ENCODE measurements at places on chromosomes 13 and 19.

DNA sequence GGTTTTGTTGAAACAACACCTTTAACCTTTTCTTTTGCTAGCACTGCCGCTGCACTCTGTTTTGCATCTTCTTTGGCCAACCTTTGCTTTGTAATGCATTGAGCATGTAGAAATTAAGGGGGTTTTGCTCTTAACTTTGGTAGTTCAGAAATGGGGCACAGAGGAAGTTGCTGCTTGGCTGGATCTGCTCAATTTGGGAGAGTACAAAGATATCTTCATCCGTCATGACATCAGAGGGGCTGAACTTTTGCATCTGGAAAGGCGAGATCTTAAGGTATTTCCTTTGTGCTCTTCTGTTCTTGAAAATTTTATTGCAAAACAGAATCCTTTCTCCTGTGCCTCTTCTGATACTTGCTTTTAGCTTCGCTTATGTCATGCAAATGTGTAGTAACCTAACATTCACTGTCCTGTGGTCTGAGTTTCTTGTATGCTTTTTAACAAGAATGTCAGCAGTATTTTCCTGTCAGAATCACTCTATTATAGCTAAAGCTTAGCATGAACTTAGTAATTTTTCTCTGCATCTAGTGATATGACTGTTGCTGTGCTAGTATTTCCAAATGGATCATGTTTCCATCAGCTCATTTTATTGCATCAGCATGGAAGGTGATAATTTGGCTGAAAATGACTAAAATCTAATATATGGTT lies 50.7 kb upstream of the AKAP11 start:
- DNase-seq = no peak

DNA sequence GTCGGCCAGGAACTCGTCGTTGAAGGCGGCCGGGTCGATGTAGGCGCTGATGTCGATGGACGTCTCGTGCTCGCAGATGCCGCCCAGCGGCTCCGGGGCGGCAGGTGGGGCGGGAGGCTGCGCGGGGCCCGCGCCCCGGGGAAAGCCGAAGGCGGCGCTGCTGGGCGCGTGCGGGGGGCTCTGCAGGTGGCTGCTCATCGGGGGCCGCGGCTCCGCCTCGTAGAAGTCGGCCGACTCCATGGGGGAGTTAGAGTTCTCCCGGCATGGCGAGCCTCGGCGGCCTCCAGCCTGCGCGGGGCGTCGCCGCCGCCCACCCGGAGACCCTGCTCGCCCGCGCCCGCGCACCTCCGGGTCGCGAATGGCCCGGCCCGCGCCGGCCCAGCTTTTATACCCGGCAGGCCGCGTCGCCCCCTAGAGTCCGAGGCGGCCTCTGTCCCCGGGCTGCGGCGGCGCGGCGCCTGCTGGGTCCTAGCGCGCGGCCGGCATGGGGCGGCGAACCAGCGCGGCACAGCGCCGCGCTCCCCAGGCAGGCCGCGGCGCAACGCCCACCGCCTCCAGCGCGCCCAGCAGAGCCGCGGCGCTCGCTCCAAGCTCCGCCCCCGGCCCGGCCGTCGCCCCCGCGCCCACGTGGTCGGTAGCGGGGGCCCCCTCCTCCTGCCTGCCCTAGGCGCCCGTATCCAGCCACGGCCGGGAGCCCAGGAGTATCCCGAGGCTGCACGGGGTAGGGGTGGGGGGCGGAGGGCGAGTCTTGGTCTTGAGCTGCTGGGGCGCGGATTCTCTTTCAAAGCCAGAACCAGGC lies at the start of gene CEBPA:
CEBPA (minus strand) TSS at position 360 of the 799 bp plus-strand sequence; CDS start at position 240, 120 bp downstream.
- DNase-seq = peak; percentile 93

GRCh38 chr13:88552966-88553365 lies 881.8 kb downstream of the SLITRK5 start:
- DNase-seq = no peak

DNA sequence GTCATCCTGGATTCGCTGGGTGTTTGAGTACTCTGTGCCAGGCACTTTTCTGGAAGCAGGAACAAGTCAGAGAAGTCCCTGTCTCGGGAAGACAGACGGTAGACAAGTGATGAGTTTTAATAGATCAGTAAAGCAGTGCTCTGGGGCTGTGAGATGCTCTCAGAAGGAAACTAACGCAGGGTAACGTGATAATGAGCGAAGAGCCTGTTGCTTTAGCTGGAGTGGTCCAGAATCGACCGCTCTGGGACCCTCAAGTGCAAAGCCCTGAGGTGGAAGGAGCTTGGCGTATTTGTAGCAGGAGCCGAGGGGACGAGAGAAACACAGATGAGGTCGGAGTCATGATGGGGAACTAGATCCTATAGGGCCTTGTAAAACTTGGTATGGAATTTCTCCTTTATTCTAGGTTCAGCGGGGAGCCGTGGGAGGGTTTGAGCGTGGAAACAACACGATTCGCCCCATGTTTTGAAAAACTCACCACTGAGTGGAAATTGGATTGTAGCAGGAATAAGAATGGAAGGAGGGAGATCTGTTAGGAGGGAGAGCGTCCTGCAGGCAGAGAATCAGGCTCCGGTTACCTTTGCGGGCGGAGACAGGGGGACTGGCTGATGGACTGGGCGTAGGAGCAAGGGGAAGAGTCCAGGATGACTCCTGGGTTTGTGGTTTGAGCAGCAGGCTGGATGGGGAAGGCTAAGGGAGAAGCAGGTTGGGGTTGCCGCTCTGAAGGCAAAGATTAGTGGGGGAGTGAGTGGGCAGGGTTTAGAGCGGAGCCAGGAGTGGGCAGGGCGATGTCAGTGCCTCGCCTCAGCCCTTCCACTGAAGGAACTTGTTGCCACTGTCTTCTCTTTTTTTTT lies 763 bp downstream of the POLD1 start:
- peak; percentile 53 for DNase-seq

DNA sequence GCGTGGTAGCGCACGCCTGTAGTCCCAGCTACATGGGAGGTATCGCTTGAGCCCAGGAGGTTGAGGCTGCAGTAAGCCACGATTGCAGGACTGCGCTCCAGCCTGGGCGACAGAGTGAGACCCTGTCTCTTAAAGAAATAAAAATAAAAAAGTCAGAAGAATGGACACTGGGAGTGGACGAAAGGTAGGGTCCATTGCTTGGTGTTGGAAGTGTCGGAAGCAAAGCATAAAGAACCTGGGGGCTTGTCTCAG lies 392 bp upstream of the ARHGAP33 start:
- no peak for DNase-seq

DNA sequence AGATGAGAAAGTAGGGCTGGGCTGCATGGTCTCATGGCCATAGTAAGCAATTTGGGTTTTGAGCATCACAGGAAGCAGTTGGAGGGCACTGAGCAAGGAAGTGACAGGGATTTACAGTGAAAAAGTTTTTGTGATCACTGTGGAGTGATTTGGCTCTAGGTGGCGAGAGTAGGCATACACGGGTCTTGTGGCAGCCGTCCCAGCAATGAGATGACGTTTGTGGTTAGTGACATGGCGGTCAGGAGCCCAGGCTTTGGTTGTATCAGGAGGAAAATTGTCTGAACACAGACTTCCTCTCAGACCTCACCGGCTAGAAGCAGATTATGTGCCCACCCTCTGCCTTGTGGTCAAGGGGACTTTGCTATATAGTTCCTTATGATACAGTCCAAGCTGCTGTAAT lies 3.3 kb downstream of the ZNF444 start:
- no peak for DNase-seq

GRCh38 chr13:43965459-43965845 lies 85.7 kb downstream of the LACC1 start:
- no peak for DNase-seq

GRCh38 chr13:31955741-31956140 lies 75.8 kb upstream of the FRY start:
- DNase-seq = no peak

GRCh38 chr13:88649855-88650254 lies 978.7 kb downstream of the SLITRK5 start:
- no peak for DNase-seq

- no peak for DNase-seq
These were observed 138.2 kb downstream of the KCNRG start for GRCh38 chr13:50153401-50153800.

- no peak for DNase-seq
These were observed 230.8 kb downstream of the DCT start for GRCh38 chr13:94248454-94249228.

DNA sequence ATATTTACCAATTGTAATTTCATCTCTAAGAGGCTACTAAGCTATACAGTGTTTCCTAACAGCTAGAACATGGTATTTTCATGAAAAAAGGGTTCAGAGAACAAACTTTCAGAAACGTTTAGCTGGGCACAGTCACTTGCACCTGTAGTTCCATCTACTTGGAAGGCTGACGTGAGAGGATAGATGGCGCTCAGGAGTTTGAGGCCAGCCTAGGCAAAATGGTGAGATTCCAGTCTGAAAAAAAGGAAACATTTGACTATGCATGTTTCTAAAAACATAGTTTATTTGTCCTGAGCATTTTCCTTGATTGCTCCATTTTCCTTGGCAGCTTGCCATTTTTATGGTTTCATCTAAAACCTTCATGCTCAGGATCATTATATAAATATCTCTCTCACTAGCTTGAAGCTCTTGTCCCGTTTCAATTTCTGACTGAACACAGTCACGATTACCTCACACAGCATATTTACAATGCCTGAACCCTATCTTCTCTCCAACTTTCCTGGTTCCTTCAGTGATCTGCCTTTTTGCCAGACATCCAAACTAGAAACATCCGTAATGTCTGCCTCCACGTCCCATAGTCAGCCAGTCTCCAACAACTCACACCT lies 200.8 kb downstream of the RGCC start:
- DNase-seq = no peak

GRCh38 chr19:17052439-17052838 lies 22.8 kb downstream of the HAUS8 start:
- DNase-seq = peak; percentile 80

DNA sequence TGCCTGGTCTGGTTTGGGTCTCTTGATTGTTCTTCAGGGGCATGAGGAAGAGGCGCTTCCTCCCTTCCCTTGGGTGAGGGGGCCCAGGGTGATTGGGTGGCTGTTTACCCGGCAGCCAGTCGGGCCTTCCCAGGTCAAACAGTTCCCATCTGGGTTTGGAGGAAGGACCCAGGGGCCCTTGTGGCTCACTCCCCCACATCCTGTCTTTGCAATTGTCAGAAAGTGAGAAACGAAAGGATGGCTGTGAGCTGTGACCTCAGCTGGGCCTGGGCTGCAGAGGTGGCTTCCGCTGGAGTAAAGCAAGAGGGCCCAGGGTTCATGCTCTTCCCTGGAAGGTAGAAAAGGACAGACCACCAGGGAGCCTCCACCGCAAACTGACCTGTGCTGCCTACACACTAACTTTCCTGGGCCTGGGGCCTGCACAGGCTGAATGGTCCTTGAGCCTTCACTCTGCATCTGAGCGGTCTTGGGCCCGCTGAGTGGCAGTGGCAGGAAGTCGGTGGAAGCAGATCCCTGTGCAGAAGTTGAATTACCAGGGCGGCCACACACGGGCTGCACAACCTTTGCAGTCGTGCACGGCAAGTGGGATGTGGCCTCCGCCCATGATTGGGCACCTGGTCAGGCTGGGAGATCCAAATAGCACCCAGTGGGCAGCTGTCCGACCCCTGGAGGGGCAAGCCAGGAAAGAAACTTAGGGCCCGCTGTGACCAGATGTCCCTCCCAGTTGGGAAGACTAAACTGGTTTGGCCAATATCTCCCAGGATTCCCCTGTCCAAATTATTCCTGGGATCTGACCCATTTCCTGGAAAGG lies 5.3 kb upstream of the CD79A start:
- no peak for DNase-seq

DNA sequence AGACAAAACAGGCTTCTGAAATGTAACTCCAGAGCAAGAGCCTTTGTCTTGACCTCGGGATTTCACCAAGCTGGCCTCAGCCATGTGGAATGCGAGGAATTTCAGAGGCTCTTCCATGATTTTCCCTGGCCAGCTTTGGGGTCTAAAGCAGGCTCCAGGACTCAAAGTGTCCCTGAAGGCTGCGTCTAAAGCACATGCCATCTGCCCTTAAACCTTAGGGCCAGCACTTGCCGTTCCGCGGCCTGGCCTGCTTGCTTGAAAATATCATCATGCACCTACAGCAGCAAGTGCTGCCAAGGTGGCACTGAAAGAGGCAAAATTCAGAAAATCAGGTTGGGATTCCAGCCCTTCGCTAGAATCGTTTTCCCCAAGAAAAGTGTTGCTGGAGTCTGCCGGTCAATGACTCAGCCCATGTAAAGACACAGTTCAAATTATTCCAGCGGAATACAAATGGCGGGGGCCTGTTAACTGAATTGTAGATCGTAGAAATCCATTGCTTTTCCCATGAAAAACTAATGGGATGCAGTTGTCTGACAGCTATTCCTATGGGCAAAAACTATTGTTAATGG lies 105.7 kb upstream of the RAP2A start:
- peak; percentile 75 for DNase-seq

DNA sequence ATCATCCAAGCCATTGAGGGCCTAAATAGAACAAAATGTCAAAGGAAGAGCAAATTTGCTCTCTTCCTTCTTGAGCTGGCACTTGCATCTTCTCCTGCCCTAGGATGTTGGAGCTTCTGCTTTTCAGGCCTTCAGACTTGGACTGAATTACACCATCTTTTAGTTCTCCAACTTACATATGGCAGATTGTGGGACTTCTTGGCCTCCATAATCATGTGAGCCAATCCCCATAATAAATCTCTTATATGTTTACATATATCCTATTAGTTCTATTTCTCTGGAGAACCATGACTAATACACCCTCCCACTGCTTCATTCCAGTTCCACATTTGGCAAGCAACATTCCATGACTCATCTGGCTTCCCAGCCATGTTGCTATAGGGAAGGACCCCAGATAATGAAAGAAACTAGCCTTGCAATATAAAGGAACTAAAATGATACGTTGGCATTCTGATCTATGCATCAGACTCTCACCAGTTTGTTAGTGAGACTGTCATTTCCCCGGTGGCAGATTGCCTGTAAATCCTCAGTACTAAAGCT lies 11.0 kb upstream of the ACOD1 start:
- peak; percentile 80 for DNase-seq

- no peak for DNase-seq
These were observed 6.0 kb downstream of the PLPPR2 start for GRCh38 chr19:11361037-11361770.

- DNase-seq = no peak
These were observed 540.7 kb downstream of the GPC6 start for GRCh38 chr13:93767180-93767916.

GRCh38 chr13:49877629-49878218 lies 58.4 kb downstream of the SPRYD7 start:
- DNase-seq = no peak

DNA sequence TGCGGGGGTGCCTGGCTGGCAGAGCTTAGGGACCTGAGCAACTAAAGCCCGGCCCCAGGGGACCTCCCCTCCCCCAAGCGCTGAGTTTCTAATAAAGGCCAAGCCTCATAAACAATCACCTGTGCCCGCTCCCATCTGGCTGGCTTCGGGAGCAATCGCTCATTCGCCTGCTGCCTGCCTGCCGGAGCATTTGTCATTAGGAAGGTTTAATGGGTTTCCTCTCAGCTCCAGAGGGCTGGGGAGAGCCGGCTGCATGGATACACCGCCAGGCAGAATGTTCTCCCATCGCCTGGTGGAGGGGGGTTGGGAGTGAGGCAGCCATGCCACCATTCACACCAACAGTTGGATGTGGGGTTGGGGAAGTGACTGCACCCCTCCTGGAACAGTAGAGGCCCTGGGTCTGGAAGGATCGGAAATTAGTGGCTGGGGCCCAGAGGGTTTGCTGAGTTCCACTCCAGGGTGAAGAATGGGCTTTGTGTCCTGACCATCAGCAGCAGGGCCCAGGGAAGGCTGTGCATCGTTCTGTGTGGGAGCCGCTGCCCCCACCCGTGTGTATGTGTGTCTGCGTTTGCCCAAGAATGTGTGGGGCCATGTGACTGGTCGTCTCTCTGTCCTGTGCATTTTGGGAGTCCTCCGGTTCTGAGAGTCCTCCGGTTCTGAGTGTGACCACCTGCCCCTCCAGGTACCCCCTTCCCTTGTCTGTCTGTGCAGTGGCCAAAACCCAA lies 15.3 kb downstream of the PIN1 start:
- no peak for DNase-seq

All from GM03348 (cell line).